T follicular helper cell (primary cell): ENCODE measurements at places on chromosomes 7 and 10.

DNA sequence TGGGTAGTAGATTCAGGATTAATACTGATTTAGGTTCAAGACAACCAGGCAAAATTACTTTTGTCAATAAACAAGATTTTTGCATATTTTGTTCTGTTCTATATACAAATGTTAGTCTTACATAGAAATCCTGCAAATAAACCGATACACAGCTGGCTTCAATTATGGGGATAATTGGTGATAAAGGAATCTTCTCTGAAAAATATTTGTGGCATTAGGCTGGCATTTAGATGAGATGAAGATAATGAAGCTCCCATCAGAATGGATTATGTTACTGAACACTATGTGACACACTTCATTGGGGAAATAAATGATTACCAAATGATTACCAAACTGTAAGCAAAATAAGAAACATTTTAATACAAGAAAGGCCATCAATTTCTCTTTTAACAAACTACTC is 65.8 kb downstream of the NT5C2 start:
- DNase-seq = no peak

- no peak for DNase-seq
Observed at GRCh38 chr10:104139221-104139620, 17.2 kb downstream of the SFR1 start.

GRCh38 chr10:11612021-11613001 is 861 bp upstream of the USP6NL start:
- DNase-seq = no peak

- DNase-seq = no peak
Observed at GRCh38 chr7:93544691-93545090, 29.8 kb downstream of the CALCR start.
